Osteoblast (primary cell): ENCODE measurements at places on chromosomes 5 and 9. TPM values are rescaled to one million over a fixed set of nuclear protein-coding genes. Genes with fewer than 3 reads are reported as not detected.

GRCh38 chr5:111753884-111754589 lies 3.0 kb downstream of the NREP start:
- no peak for DNase-seq

GRCh38 chr9:114953959-114954358 lies 23.6 kb upstream of the TNFSF8 start:
- DNase-seq: no peak

GRCh38 chr9:136119883-136120393 lies 1.3 kb upstream of the TMEM250 start:
- no peak for DNase-seq

DNA sequence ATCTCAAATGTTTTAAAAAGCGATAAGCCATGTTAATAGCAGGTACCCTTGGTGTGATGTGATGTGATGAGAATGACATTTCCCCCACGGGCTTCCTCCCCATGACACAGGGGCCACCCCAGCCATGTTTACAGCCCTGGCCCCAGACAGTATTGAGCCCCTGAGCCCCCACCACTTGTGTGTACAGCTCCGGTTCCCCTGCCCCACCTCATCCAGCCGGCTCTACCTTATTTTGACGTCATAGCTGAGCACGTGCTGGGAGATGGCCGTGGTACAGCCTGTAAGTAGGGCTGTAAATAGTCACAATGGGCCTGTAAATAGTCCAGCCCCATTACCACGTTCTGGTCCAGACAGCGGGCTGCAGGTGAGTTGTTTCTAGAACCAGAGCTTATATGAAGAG lies 24.9 kb upstream of the HNRNPH1 start:
- peak; percentile 37 for DNase-seq

GRCh38 chr5:122152266-122152900 lies 23.0 kb downstream of the ZNF474 start:
- peak; percentile 64 for DNase-seq

- no peak for DNase-seq
Measured at GRCh38 chr5:159183247-159183646, 26.1 kb downstream of the RNF145 start.

GRCh38 chr5:124697933-124698591 lies 48.4 kb downstream of the ZNF608 start:
- no peak for DNase-seq

GRCh38 chr9:137670391-137671195 lies 51.8 kb downstream of the EHMT1 start:
- peak; percentile 47 for DNase-seq

The SPINK6 gene
- total RNA-seq: not detected in 2 replicates

The PCDHGA4 gene
- 6.8 and 6.9 TPM in 2 replicates for total RNA-seq

The TAF11L10 gene
- not detected in 2 replicates for total RNA-seq
